NCI-H524 treated with DMSO at 0.1 percent for 48 hours (cell line): ENCODE measurements at places on chromosomes 1 and 21.
A peak's percentile ranks its signal among the peaks of the same experiment; 100 is the strongest.

DNA sequence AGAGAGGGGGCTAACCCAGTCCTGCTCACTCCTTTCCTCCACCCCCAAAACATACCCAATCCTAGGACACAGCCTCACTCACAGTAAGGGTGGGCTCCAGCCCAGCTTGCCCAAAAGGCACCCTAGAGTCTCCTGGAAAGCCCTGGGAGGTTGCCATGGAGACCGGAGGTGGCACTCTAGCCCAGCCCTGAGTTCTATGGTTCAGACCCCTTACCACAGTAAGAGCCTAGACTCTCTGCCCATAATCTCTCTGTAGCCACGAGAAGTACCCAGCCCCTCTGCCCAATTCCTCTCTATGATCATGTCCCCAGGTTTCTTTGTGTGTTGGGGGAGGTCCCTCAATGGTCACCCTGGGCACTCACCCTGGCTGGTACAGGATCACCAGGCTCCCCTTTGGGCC lies 14.4 kb downstream of the COL16A1 start:
- DNase-seq: no peak

- DNase-seq: no peak
Observed at GRCh38 chr1:158257888-158258287, 3.7 kb downstream of the CD1A start.

DNA sequence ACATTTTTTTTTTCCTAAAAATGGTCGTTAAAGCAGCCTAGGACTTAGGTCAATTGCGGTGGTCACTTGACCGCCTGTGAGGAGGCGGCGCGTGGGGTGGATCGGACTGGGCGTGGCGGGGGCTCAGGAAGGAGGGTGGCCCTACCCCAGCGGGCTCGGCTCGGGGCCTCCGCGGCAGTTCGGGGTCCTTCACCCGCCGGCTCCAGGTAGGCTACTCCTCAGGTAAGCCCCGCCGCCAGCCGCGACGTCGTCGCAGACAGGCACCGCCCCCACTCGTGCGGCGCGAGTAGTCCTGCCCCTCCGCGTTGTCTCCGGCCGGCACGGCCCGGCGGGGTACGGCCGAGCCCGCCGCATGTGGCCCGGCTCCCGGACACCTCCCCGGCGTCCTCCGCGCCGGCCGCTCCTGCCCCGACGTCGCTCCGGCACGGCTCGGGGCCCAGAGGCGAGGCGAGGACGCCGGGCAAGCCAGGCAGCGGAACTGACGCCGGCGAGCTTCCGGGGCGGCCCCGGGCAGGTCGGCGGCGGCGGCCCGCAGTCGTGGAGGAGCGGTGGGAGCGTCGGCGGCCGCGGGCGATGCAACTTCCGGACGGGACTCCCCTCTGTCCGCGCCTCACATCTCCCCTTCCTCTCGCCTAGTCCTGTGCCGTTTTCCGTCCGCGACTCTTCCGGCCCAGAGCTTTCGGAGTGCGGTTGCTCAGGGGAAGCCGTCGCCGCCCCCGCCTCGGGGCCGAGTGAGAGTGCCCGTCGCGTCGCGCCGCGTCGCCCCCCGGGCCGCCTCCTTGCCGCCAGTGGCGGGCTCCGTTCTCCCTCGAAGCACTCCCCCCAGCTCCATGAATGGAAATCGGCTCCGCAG lies at the start of gene AGO3:
Gene AGO3 (plus strand): TSS at position 513 of the 853 bp plus-strand sequence. CDS start 322 bp downstream, at position 835.
- DNase-seq: peak; percentile 64

DNA sequence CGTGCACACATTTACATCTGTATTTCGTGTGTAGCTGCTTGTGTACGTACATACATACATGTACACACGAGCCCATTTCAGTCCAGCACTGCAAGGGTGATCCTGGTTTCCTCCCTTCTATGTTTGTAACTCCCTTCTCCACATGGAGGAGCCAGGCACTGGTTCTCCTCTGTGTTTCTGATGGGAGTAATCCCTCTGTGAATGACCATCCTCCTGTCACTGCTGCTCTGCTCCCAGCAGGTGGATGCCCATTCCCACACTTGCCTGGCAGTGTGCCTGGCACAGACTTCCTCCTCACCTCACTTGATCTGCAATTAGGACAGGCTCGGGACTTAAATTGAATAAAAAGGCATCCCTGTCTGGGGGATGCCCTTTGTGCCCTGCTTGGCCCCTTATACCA lies 37.1 kb downstream of the TRAPPC10 start:
- no peak for DNase-seq

GRCh38 chr1:205972491-205973168 lies 29.4 kb upstream of the SLC26A9 start:
- no peak for DNase-seq

DNA sequence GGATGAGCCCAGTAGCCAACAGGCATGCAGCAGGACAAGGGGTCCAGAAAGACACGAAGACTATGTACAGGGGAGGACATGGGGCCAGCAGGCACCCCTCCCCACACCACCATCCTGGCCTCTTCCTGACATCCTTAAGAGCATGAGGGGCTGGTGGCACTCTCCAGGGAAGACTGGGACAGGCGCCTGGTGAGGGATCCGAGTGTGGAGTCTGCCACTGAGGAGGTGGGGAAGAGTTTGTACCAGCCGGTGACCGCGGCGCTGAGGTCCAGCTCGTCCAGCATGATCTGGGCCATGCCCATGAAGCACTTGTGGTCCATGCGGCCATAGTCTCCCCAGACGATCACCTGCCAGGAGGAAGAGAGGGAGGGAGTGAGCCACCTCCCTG lies 39.1 kb downstream of the RIMS3 start:
- no peak for DNase-seq

- no peak for DNase-seq
Observed at GRCh38 chr1:178518894-178519293, 6.0 kb downstream of the TEX35 start.

GRCh38 chr1:37998913-37999429 lies 6.3 kb downstream of the FHL3 start:
- DNase-seq: no peak

DNA sequence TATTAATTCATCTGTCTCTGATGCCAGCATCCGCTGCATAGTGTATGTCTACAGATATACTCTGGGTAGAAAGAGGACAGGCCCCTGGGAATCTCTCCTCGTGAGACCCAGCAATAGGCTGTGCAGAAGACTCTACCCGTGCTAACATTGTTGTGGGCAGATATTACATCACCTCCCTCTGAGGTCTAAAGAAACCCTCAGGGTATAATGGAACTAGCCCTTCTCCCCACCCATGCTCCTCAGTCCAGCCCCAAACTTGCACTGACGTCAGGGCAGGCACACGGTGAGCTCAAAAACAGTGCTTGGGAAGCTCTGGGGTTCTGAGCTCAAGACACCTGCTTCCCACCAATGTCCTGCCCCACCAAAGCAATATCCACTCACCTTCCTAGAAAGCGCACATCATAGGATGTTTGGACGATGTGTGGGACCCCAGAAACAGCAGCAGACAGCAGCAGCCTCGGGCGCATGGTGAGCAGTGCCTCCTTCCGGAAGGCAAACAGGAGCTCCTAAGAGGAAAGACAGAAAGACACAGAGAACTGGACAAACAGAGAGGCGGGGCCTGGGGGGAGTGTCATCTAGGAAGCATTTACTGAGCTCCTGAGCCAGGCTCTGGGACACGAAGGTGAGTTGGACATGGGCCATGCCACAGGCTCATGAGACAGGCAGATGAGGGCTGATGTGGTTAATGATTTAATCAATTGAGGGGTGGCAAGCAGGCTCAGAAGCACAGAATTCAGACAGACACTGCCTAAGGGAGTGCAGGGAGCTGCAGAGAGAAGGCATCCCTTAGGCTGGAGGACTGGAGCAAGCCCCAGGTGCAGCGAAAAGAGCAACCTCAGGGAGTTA lies 4.8 kb downstream of the OVGP1 start:
- DNase-seq: no peak

DNA sequence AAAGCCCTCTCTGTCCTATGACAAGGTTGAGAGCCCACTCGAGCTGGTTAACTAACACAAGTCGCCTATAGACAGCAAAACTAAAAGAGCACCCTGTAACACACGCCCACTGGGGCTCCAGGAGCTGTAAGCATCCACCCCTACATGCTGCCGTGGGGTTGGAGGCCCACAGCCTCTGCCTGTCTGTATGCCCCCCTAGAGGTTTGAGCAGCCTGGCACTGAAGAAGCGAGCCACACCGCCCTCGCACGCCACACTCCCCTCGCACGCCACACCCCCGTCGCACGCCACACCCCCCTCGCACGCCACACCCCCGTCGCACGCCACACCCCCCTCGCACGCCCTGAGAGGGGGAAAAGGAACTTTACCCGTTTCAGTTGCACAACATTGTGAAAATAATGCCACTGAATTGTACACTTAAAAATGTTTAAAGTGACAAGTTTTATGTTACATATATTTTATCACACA lies 13.2 kb upstream of the HMGCL start:
- DNase-seq: no peak

GRCh38 chr1:234769986-234770795 lies 160.2 kb upstream of the IRF2BP2 start:
- no peak for DNase-seq

- no peak for DNase-seq
Observed at GRCh38 chr1:232987046-232987773, 36.8 kb downstream of the NTPCR start.

- no peak for DNase-seq
Observed at GRCh38 chr1:180544050-180544449, 14.7 kb upstream of the OVAAL start.

GRCh38 chr1:230408971-230409370 lies 17.2 kb downstream of the PGBD5 start:
- no peak for DNase-seq

DNA sequence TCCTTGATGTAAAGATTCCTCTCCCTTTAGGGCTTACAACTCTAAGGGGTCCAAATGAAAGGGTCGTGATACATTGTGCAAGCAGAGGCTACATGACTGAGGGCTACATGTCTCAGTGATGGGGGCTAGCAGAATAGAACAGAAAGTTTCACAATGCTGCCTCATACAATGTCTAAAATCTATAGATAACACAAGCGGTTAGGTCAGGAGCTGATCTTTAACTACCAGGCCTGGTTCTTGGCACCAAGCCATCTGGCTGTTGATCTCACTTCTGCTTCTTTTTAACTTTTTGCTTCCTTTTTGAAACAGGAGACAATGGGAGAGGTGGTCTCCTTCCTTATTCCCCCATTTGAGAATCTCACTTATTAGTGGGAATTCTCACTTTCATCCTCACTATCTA lies 710.2 kb downstream of the AMY1C start:
- DNase-seq: no peak

GRCh38 chr1:176033474-176033873 lies 173.6 kb downstream of the COP1 start:
- DNase-seq: no peak

GRCh38 chr1:169928438-169929209 lies 34.9 kb upstream of the SCYL3 start:
- no peak for DNase-seq

DNA sequence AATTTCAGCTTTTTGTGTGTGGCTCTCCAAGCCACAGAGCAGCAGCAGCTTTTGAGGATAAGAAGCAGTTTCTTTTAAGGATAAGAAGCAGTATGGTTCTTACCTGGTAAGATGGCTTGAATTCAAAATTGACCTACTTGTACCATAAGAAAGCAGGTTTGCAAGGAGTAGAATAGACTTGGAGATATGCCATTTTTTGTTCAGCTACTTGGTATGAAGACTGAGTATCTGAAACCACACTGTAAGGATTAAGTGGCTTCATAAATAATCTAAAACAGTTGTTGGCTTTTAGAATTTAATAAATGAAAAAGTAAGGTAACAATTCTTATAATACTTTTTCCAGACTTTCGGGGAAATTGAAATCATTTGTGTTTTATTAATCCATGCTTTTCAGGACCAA lies 74.2 kb downstream of the ATF6 start:
- no peak for DNase-seq

DNA sequence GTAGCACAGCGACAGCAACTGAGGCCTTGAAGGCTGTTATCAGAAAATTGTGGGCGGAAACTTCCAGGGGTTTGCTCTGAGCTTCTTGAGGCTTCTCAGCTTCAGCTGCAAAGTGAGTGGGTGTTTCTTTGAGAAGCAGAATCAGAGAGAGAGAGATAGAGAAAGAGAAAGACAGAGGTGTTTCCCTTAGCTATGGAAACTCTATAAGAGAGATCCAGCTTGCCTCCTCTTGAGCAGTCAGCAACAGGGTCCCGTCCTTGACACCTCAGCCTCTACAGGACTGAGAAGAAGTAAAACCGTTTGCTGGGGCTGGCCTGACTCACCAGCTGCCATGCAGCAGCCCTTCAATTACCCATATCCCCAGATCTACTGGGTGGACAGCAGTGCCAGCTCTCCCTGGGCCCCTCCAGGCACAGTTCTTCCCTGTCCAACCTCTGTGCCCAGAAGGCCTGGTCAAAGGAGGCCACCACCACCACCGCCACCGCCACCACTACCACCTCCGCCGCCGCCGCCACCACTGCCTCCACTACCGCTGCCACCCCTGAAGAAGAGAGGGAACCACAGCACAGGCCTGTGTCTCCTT lies at the start of gene FASLG:
Gene FASLG (plus strand): TSS at position 233 of the 583 bp plus-strand sequence. CDS start 99 bp downstream, at position 332.
- no peak for DNase-seq

GRCh38 chr1:157007306-157007705 lies 38.2 kb downstream of the ARHGEF11 start:
- no peak for DNase-seq

DNA sequence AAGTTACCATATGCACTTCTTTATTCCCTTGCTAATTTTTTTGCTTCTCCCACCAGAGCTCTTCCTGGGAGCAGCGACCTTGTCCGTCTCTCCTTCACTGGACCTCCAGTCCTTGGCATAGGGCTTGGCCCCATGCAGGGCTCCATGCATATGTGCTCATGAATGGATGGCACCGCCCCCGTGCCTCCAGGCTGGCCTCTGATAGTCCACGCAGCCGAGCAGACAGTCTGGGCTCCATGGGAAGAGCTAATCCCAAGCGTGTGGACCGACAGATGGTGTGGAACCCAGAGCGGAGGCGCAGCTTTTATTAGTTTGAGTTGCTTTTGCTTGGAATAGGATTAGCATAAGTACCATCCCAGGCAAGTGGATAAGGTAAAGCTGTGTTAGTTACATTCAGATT lies 41.8 kb downstream of the CDCP2 start:
- DNase-seq: peak; percentile 95

- no peak for DNase-seq
Observed at GRCh38 chr1:94396356-94397010, 21.7 kb upstream of the ABCD3 start.

GRCh38 chr1:110463725-110464124 lies 12.8 kb downstream of the PROK1 start:
- DNase-seq: no peak

- no peak for DNase-seq
Observed at GRCh38 chr1:237105826-237106225, 63.8 kb downstream of the RYR2 start.

DNA sequence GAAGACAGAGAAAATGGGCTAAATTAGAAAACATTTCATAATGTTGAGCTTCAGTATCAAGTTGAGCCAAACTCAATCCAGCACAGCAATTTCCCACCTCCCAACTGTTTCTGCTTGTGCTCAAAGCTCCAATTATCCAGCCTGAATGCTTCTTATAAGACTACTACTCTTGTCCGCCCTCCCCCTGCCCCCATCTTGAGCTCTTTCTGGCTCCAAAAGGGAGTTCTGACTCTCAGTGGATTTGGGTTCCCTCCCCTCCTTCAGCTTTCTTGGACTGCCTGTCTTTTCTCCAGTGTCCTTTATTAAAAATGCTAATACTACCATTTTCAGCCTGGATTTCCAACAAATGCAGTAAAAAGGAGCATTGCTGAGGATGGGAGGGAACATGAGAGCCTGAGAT lies 174.8 kb downstream of the ASTN1 start:
- no peak for DNase-seq
